Spleen (tissue), 13 donors: ENCODE measurements at places on chromosomes 2 and 18. TPM values are rescaled to one million over a fixed set of nuclear protein-coding genes. Genes with fewer than 3 reads are reported as not detected.
A peak's percentile ranks its signal among the peaks of the same experiment; 100 is the strongest.

DNA sequence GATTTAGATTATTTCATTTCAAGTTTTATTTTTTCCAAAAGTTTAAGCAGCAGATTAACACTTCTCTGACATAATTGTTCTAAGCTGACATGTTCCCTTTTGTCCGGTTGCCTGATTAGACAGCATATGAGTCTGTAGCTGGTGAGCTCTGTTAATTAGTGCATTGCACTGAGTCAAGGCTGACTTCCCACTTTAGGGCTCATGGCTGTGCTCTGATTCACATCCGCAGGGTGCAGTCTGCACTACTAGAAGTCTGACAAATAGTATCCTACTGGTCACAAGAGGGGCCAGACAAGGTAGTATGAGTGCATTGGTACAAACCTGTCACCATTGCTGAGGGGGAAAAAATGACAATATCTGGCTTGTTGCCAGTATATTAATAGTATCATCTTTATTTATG is 443.9 kb upstream of the ZNF804A start:
- no peaks in the 10 kb centered on the region for H3K27me3 ChIP-seq
- no peaks in the 10 kb centered on the region for H3K4me1 ChIP-seq
- no peak overlapping the region for H3K4me3 ChIP-seq
- no peaks in the 10 kb centered on the region for H3K36me3 ChIP-seq
- H3K27ac ChIP-seq: no peak overlapping the region

DNA sequence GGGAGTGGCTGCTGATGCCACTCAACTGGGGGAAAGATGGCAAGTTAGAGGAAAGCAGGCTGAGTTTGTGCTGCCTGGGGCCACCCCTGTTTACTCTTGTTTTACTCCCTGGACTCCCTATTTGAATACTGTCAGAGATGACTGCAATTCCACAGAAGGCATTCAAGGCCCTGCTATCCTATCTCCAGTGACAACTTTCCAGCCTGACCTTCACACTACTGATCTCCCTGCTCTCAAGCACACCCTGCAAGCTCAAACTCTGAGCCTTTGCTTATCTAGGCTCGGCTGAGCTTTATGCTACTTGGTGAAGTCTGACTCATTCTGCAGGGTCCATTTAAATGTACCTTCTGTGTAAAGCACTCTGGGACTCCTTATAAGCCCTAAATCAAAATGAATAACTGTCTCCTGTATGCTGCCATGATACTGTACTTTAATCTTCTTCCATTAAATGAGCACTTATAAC is 39.3 kb upstream of the DSG1 start:
- H3K4me3 ChIP-seq: no peak overlapping the region
- no peaks in the 10 kb centered on the region for H3K27me3 ChIP-seq
- H3K27ac ChIP-seq: no peak overlapping the region
- DNase-seq: no peak

DNA sequence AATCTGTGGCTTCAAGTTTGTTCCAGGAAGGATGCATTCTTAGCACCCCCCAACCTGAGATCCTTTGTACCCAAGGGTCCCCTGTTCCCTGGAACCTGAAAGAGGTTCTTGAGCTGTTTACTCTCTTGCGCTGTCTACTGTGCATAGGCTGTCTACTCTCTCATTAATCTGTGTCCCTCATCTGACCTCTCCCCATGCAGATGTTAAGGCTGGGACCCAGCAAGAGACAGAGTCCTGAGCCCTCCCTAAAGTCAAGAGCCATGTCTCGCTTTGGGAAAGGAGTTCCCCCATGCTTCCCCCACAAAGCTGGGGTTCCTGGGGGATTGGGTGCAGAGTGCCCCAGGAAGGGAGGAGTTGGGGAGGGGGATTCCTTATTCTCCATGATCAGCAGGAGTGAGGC is 312.9 kb downstream of the CYP26B1 start:
- no peak overlapping the region for H3K4me3 ChIP-seq
- no peaks in the 10 kb centered on the region for H3K36me3 ChIP-seq
- no peaks in the 10 kb centered on the region for H3K27me3 ChIP-seq
- H3K27ac ChIP-seq: no peak overlapping the region

- no peaks in the 10 kb centered on the region for H3K36me3 ChIP-seq
- H3K4me1 ChIP-seq: no peaks in the 10 kb centered on the region
- no peak for DNase-seq
- H3K4me3 ChIP-seq: no peak overlapping the region
- H3K27ac ChIP-seq: no peak overlapping the region
Measured at GRCh38 chr2:164599954-164600589, 21.2 kb downstream of the GRB14 start.

GRCh38 chr2:177894546-177894945 is 178.0 kb downstream of the PDE11A start:
- H3K4me3 ChIP-seq: no peak overlapping the region
- H3K4me1 ChIP-seq: no peaks in the 10 kb centered on the region
- no peaks in the 10 kb centered on the region for H3K36me3 ChIP-seq
- H3K27me3 ChIP-seq: no peaks in the 10 kb centered on the region

DNA sequence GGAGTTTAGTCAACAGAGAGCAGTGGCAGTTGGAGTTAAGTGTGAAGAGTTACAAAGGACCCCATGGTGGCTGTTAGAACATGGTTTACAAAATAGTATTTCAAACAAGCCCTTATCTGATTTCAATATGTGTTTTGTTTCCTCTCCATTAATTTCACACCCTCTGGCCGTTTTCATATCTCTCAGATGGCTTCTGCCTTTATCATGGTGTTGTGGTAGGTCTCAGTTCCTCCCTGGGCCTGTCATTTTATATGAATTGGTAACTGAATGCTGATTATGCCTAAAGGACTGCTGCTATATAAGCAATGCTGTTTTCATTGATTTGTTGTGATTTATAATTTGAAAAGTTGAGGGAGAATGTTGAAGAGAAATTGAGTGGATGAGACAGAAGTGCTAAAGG is 686.7 kb downstream of the NYAP2 start:
- no peak overlapping the region for H3K27ac ChIP-seq
- H3K4me3 ChIP-seq: no peak overlapping the region
- DNase-seq: no peak
- no peaks in the 10 kb centered on the region for H3K36me3 ChIP-seq

DNA sequence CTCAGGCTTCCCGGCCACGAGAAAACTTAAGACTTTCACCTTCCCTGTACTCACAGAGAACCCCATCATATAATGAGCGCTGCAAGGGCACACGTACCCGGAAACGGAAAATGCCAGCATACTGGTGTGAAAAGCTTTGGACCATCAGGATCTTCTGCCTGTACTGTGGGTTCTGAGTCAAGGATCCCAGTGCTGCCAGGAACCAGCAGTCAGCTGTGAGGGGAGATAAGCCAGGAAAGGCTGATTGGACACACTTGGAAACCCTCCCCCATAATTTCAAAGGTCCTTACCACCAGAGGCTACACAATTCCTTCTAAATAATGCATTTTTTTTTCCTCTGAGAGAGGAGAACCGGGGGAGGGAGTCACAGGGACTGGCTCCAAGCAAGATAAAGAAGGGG is 31.4 kb downstream of the CAPN13 start:
- H3K4me3 ChIP-seq: no peak overlapping the region
- H3K27me3 ChIP-seq: no peaks in the 10 kb centered on the region
- DNase-seq: no peak
- H3K36me3 ChIP-seq: no peaks in the 10 kb centered on the region

GRCh38 chr18:45670281-45670962 is 53.6 kb upstream of the SLC14A1 start:
- no peaks in the 10 kb centered on the region for H3K36me3 ChIP-seq
- H3K27ac ChIP-seq: peak overlapping the region; percentile 23
- H3K4me1 ChIP-seq: peaks cover 58% of the 10 kb centered on the region
- H3K27me3 ChIP-seq: no peaks in the 10 kb centered on the region

GRCh38 chr2:72696559-72696958 is 129.3 kb downstream of the EXOC6B start:
- H3K27me3 ChIP-seq: no peaks in the 10 kb centered on the region
- H3K27ac ChIP-seq: no peak overlapping the region
- H3K36me3 ChIP-seq: no peaks in the 10 kb centered on the region
- H3K4me3 ChIP-seq: no peak overlapping the region

DNA sequence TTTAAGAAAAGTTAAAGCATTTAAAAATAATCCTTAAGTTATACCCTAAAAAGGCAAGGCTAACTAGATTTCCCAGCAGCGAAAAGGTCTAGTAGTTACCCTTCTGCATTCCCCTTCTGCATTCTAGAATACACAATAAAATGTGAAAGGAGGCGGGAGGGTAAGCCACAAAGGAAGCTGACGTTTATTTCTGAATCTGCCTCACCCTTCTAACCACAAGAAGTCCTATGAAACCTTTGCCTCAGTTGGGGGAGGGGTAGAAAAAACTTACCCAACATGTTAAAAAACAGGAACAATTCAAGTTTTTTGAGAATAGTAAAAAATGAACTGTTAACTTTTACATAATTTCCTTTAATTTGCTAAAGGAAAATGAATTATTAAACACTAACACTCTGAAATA is 11.3 kb downstream of the STK17B start:
- H3K4me3 ChIP-seq: peak overlapping the region; percentile 14
- no peaks in the 10 kb centered on the region for H3K27me3 ChIP-seq
- peak overlapping the region; percentile 99 for H3K27ac ChIP-seq

Gene CNDP1
- total RNA-seq: 0.36 TPM

Gene SH2D6
- total RNA-seq: not detected

Gene ADGRF3
- total RNA-seq: 0.69 TPM
